GM23338 (cell line): ENCODE measurements at places on chromosomes 7 and 10.
A peak's percentile ranks its signal among the peaks of the same experiment; 100 is the strongest.

DNA sequence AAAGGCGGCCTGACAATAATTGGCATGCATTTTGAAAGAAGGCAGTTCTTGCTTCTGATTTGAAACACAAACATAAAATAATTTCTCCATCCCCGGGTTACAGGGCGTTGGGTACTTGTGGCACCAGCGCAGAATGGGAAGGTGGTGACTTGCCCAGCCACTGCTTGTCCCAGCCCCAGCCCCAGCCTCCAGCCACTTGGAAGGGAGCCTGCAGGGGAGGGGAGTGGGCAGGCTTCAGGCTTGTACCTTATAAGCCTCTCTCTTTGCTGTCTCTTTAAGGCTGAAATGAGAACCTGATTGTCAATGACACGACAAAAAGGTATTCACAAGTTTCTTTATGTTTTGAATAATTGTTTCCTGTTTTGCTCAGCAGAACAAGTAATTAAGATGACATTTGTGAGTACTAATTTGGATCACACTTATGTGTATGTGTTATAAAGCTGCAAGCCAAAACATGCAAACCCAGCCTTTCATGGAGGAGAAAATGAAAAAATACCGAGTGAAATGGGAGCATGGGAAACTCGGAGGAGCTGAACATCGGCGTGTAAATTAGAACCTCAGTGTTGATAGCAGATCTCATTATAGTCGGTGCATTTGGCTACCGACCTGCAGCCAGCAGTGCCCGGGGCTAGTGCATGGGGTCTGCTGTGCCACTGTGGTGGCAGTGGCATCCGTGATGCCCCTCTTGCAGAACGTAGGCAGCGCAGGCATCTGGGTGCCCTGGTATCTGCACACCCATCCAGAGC, 129.9 kb downstream of the EBF3 start:
- no peak for DNase-seq

GRCh38 chr10:103476046-103476768, 2.8 kb downstream of the CALHM3 start:
- DNase-seq: peak; percentile 84

- no peak for DNase-seq
Observed at GRCh38 chr7:139103057-139103815, 6.3 kb downstream of the ZC3HAV1 start.

GRCh38 chr10:90313576-90314325, 544.1 kb downstream of the HTR7 start:
- DNase-seq: no peak

DNA sequence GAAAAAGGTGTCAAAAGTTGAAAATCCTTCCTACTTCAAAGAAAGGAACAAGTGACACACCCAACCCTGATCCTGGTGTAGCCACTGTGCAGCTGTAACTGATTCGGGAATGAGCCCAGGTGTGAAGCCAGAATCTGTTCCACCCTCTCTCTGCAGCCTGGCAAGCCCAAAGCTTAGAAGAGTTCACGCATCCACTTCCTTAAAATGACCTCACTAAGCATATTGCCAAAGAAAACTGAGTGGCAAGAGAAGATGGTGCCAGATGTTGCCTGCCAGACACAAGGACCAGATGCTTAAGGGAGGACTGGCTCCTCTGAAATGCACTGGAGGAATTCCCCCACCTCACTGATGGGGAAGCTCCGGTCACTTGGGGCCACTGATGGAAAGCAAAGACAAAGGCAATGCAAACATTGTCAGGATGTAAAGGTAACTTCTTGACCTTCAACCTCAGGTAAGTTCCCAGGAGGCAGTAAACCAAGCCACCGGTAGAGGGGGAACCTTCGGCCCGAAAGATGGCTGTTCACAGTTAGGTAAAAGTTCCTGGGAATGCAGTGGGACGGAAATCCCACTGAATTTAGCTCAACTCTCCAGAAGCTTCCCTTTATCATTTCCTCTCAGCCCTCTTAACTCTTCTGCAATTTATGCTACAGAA, 554.9 kb downstream of the KCNMA1 start:
- peak; percentile 89 for DNase-seq

DNA sequence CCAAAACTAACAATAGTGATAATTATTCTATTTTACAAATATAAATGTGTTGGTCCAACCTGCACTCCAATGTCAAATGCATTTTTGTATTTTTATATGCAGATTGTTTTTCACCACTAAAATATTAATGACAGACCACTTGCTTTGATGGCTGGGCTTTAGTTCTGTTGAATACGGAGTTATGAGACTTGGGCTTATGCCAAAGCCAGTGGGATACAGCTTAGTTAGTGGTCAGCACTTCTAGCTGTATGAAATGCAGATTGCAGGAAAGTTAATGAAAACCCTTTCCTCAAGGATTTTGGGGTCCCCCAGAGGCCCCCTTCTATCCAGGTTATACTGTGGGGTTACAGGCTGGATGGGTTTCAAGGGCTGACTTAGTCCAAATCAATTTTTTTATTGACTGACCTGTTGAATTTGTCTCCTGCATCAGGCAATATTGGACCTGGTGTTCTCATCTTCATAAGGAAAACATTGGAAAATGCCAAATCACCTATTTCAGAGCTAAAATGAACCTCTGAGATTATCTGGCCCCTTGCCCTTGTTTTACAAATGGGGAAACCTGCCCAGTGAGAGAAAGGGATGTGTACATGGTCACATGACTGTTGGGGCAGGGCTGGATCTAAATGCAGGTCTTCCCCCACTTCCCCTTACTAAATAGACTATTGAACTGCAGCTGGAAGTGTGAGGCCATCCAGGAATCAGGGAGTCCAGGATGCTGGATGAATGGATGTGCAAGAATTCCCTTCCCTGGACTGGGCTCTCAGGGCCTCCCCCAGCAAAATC, 1085.3 kb downstream of the KCNMA1 start:
- DNase-seq: no peak

- DNase-seq: peak; percentile 57
Observed at GRCh38 chr10:84521013-84521412, 192.6 kb downstream of the CCSER2 start.

- DNase-seq: no peak
Observed at GRCh38 chr7:158097453-158098124, 490.0 kb downstream of the PTPRN2 start.

DNA sequence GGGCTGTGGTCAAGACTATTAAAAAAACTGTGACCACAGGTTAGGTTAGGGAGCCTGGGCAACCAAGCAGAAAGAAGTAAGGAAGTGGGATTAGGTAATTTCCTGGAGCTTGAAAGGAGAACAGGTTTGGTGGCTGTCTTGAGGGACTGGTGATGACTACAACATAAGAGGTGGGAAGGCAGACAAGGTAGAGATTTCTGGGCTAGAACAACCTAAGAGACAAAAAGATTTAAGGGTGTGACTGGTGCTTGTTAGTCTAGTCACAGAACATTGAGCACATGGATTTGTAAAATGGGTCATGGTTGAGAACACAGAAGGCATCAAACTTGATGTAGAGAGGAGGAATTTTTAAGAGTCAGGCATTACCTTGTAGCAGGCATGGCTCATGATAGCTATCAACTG, 123.7 kb upstream of the ASAH2 start:
- DNase-seq: no peak

GRCh38 chr7:7237201-7237977, 55.0 kb downstream of the C1GALT1 start:
- DNase-seq: no peak

DNA sequence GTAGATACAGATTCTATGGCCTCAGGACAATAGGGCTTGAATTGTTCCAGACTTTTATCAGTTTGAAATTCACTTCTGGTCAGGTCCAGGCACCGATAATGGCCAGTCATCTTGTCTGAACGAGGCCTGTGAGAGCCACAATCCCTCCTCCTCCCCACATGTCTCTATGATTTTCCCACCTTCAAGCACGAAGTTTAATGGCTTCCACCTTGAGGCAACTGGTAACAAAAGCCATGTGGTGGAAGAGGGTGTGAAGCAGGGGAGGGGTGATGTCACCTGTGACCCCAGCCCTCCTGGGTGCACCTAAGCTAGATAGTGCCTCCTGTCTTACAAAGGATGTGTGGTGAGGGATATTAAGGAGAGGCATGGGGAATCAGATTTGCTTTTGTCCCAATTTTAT, 89.2 kb downstream of the PCGF5 start:
- DNase-seq: no peak

- DNase-seq: no peak
Observed at GRCh38 chr7:150569245-150569955, 2.2 kb downstream of the GIMAP4 start.

DNA sequence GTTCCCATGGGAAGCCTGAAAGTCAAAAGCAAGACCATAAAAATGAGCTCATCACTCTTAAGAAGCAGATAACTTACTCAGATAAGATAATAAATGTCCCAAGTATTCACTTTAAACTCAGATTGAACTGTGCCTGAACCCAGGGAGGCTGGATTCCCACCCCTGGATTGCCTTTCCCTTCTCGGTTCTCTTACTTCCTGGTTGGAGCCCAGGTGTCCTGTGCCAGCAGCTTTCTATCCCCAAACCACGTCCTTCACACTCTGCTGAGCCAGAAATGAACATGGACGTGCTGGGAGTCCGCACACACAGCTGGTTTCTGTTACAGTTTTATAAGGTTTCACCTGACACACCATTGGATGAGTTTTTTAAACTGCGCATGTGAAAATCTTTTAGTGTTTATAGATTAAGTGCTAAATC, 636.2 kb upstream of the IGFBP3 start:
- no peak for DNase-seq

- DNase-seq: peak; percentile 84
Observed at GRCh38 chr7:129298268-129298893, 73.6 kb downstream of the AHCYL2 start.

DNA sequence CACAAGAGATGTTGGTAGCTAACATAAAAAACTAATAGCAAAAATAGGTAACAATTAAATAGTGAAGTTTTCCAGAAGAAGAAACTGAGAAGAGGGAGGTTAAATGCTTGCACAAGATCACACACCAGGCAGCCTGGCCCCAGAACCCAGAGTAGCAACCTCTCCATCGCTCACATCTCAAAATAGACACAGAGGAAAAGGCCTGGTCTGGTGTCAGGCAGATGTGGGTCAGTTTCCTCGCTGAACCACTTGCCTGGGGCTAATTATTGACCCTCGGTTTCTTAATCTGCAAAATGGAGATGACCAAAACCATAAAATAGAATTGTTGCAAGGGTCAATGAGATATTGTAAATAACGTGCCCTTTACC, 44.5 kb upstream of the STK17A start:
- no peak for DNase-seq

- DNase-seq: peak; percentile 94
Observed at GRCh38 chr7:21427871-21428658, at the start of gene SP4. SP4 (plus strand) TSS chr7:21428083; CDS start chr7:21428252, 169 bp downstream.

DNA sequence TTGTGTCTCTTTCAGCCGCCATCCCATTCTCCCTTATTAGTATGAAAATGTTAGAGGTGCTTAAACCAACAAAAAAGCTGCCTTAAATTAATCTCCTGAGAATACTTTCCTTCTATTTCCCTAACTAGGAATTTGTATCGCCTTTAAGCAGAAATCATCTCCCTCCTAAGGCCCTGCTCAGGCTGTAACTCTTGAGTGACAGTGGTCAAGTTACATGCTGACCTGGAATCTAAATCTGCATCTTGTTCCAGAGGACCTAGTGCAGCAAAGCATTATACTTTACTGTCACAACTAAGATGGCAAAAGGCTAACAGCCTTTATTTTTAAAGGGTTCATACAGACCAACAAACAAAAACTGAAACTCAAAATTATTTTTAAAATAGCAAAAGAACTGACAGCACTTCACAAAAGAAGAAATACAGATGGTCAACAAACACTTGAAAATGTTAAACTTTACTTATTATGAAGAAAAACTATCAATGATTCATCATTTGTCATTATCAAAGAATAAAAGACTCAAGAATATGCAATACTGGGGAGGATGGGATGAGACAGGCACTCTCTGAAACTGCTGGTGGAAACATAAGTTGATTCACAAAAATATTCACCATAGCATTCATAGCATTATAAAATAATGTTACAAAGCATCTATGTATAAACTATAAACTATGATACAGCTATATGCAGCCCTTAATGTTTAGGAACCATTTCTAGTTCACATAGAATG, 11.0 kb downstream of the CYREN start:
- DNase-seq: no peak

DNA sequence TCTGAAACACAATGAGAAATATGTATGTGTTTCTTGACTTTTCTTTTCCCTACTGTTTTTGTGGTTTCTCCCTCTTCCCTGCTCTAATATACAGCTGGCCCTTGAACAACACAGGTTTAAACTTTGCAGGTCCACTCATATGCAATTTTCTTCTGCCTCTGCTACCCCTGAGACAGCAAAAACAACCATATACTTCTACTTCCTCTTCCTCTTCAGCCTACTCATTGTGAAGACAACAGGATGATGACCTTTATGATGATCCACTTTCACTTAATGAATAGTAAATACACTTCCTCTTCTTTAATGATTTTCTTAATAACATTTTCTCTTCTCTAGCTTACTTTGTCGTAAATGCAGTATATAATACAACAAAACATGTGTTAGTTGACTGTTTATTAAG, 35.0 kb upstream of the DGKB start:
- no peak for DNase-seq

DNA sequence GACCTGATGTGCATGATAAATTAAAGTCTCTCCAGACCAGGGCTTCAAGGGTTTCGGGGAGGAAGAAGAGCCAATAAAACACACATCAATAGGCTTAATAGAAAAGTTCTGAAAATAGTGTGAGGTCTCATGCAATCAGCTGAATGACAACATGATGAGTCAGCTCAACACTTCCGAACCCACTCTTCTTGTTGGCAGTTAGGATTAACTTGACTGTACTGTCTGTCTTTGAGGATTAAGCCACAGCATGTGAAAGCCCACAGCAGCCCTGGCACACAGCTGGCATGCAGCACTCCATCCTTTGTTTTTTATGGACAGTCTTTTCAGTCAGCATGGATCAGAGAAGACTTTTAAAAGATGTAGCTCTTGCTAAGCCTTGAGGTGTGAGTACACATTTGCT, 526.9 kb upstream of the VSTM2A start:
- DNase-seq: no peak

- no peak for DNase-seq
Observed at GRCh38 chr10:42615419-42615818, 23.0 kb downstream of the ZNF33B start.

DNA sequence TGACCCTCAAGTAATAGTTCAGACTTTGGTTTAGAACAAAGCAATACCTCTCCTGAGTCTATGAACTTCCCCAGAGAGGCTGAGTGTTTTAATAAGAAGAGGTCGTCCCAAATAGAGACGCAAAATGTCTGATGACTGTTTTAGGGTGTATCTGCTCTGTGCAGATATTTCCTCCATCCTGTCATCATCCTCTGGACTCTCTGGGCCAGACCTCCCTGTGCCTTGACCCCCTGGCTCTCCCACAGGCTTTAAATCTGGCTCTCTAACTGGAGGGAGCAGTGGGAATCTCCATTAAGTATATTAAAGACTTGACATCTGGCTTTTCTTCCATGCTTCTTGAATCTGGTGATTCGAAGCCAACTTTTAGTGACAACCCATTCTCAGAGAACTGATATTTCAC, 633.3 kb downstream of the INHBA start:
- no peak for DNase-seq

DNA sequence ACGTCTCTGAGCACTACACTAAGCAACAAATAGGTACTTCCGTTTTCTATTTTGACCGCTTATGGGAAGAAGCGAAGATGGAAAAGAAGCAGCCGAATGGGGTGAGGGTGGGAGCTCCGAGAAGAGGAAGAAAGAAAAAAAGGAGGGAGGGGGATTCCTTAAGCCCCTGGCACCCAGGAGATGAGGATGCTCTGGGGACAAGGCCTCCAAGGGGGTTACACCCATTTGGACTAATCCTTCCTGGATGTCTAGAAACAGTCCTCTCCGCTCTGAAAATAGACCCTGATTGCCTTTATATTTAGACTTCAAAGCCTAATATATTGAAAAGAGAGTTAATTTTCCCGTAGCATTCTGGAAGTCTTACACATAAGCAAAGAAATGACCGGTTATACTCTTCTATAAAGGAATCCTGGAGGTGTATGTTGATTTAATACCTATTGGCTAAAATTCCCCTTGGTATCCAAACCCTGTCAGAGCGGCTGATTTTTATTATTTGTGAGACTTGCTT, 676 bp upstream of the HTR7 start:
- DNase-seq: no peak
